ENCODE measurements at places on chromosomes 12 and 14. TPM values are rescaled to one million over a fixed set of nuclear protein-coding genes. Genes with fewer than 3 reads are reported as not detected.

DNA sequence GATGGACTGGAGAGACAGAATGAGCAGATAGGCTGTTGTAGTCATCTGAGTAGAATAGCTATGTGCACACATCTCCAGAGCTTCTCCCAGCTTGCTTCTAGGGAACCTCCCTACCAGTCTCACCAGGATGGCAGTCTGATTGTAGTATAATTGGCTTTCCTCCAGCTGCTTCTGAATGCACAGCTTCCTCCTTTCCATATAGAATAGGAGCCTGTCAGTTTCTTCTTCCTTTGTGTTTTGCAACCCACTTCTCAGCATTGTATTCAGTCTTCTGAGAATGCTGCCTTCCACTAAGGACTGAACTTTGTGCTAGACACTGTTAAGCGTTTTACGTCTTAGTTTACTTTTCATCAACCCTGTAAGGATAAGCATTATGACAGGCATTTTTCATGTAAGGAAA lies 2.2 kb upstream of the CSAD start:
- H3K4me1 ChIP-seq, result peaks cover 30% of the 10 kb centered on the region
- no peak overlapping the region for H3K27ac ChIP-seq
- H3K36me3 ChIP-seq, result peaks cover 41% of the 10 kb centered on the region
- no peak overlapping the region for H3K4me3 ChIP-seq
- DNase-seq, result no peak

DNA sequence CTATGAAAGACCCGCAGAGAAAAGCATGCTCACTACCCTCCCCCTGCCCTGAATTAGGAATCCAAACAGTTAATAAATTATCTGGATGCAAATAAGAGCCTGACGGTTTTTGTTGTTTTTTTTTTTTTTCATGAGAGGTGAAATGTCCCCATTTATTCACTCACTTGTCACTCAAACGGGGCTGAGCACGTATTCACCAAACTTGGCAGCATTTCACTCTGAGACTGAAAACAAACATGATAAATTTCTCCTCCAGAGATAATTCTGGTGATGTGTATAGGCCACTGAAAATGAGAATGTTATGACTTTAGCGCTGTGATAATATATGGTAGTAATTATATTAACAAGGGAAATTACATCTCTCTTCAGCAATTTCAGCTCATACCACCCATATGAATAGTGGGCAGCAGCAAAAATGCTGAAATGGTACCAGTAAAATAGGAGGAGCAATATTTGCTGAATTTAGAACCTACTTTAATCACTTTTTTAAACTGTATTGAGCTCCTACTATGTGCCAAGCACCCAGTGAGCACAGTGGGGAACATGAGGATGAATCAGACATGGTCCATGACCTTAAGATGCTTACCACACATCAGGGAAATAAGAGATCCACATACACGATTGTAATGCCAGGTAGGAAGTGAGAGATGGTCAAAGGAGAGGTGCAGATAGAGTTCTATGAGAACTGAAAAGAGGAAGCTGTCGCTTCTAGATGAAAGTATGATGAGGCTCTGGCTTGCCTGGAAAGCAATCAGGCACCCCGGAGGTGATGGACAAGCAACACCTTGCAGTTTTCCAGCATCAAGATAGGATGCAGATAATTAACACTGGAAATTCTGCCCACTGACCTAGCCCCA lies 286.5 kb upstream of the TMPO start:
- no peaks in the 10 kb centered on the region for H3K27me3 ChIP-seq
- no peak overlapping the region for H3K27ac ChIP-seq
- no peaks in the 10 kb centered on the region for H3K36me3 ChIP-seq
- no peaks in the 10 kb centered on the region for H3K4me1 ChIP-seq

- no peaks in the 10 kb centered on the region for H3K27me3 ChIP-seq
- DNase-seq, result peak; percentile 55
- H3K4me1 ChIP-seq, result peaks cover 49% of the 10 kb centered on the region
- peaks cover under 1% of the 10 kb centered on the region for H3K36me3 ChIP-seq
- no peak overlapping the region for H3K4me3 ChIP-seq
Measured at GRCh38 chr12:49667325-49668090, 39.7 kb downstream of the FMNL3 start.

- H3K27ac ChIP-seq, result no peak overlapping the region
- H3K27me3 ChIP-seq, result no peaks in the 10 kb centered on the region
- no peaks in the 10 kb centered on the region for H3K4me1 ChIP-seq
- H3K36me3 ChIP-seq, result no peaks in the 10 kb centered on the region
- no peak overlapping the region for H3K4me3 ChIP-seq
Measured at GRCh38 chr12:90245391-90245790, 536.8 kb upstream of the ATP2B1 start.

- no peaks in the 10 kb centered on the region for H3K36me3 ChIP-seq
- no peak for DNase-seq
- no peak overlapping the region for H3K27ac ChIP-seq
- no peak overlapping the region for H3K4me3 ChIP-seq
- H3K4me1 ChIP-seq, result no peaks in the 10 kb centered on the region
Measured at GRCh38 chr12:114895827-114896226, 211.9 kb upstream of the TBX3 start.

DNA sequence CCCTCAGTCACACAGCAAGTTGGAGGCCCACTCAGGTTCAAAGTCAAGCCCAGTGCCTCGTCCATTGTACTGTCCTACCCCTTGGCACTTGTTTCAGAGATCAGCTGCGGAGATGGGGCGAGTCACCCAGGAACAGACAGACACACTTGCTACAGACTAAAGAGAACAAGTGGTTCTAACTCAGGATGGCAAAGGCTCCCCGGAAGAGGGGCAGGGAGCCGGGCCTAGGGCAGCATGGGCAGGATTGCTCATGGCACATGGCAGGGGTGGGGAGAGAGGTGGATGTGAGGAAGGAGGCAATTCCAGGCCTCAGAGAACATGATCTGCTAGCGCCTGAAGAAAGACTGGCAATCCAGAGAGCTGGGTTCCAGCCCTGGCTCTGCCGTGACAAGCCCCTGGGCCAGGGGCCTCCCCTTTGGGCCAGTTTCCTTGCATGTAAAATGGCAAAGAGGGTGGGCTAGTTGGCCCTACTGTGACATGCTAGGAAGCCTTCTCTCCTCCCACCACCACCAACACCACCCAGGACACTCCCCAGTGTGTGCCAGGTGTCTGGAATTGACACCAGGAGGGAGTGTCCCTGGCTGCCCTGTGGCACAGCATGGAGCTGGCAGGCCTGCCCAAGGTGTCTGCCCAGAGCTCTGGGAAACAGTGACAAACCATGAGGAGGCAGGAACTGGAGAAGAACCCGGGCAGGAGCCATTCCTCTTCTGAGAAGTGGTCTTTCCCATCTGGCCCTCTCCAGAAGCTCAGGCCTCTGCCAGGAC lies 24.0 kb upstream of the IRF2BPL start:
- peaks cover 7% of the 10 kb centered on the region for H3K4me1 ChIP-seq
- H3K36me3 ChIP-seq, result no peaks in the 10 kb centered on the region
- no peak for DNase-seq
- no peak overlapping the region for H3K4me3 ChIP-seq
- H3K27ac ChIP-seq, result no peak overlapping the region
- no peaks in the 10 kb centered on the region for H3K27me3 ChIP-seq

Gene WDR89
- total RNA-seq, result 13.2 TPM

- no peak overlapping the region for H3K27ac ChIP-seq
- no peaks in the 10 kb centered on the region for H3K4me1 ChIP-seq
- no peaks in the 10 kb centered on the region for H3K36me3 ChIP-seq
Measured at GRCh38 chr14:53990978-53991377, 34.4 kb upstream of the BMP4 start.

- no peak overlapping the region for H3K4me3 ChIP-seq
- no peak overlapping the region for H3K27ac ChIP-seq
- peak; percentile 22 for DNase-seq
- H3K27me3 ChIP-seq, result no peaks in the 10 kb centered on the region
- H3K4me1 ChIP-seq, result no peaks in the 10 kb centered on the region
- H3K36me3 ChIP-seq, result no peaks in the 10 kb centered on the region
Measured at GRCh38 chr14:58777541-58777979, 139.8 kb downstream of the DACT1 start.

- H3K27ac ChIP-seq, result no peak overlapping the region
- H3K4me3 ChIP-seq, result no peak overlapping the region
- peaks cover 20% of the 10 kb centered on the region for H3K4me1 ChIP-seq
- H3K36me3 ChIP-seq, result no peaks in the 10 kb centered on the region
- no peak for DNase-seq
- H3K27me3 ChIP-seq, result no peaks in the 10 kb centered on the region
Measured at GRCh38 chr12:12997734-12998133, 2.3 kb downstream of the HEBP1 start.

Gene PALS1
- total RNA-seq, result 33.8 TPM

DNA sequence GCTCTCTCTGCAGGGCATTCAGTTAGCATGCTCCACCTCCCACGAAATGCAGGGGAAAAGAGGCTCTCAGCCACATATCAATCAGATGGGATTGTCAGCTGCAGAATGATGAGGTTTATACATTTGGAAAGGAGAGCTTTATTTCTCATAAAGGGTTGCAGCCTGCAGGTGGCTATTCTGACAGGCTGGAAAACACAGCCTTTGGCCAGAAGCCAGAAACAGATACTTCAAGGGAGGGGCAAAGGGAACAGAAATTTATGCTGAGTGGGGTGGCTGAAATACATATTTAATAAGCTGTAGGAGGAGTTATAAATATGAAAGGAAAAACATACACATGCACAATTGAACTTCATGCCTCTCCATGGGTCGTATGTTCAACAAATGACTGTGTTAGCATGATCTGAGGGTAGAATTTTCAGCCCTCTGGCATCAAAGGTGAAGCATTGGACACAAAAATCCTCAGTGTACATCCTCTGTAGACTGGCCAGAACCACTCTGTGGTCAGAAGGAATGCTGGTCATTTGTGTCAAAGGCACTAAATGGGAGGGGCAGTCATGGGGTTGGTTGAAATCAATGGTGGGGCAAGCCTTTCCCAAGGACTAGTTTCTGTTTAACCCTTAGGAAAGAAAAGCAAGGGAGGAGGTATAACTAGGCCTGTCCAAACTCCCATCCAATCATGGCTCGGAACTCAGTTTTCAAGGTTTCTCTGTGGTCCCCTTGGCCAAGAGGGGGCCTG lies 62.4 kb downstream of the TMX1 start:
- peak; percentile 36 for DNase-seq
- peaks cover 20% of the 10 kb centered on the region for H3K4me1 ChIP-seq
- H3K27me3 ChIP-seq, result no peaks in the 10 kb centered on the region
- no peak overlapping the region for H3K4me3 ChIP-seq

- peak overlapping the region; percentile 6 for H3K27ac ChIP-seq
- DNase-seq, result peak; percentile 89
- H3K4me1 ChIP-seq, result peaks cover 5% of the 10 kb centered on the region
- peaks cover 3% of the 10 kb centered on the region for H3K36me3 ChIP-seq
- no peaks in the 10 kb centered on the region for H3K27me3 ChIP-seq
Measured at GRCh38 chr14:60102389-60102788, 10.7 kb downstream of the PCNX4 start.

GRCh38 chr12:34215893-34216285 lies 193.6 kb downstream of the ALG10 start:
- no peak overlapping the region for H3K27ac ChIP-seq
- no peaks in the 10 kb centered on the region for H3K4me1 ChIP-seq
- no peaks in the 10 kb centered on the region for H3K36me3 ChIP-seq
- no peak overlapping the region for H3K4me3 ChIP-seq
- DNase-seq, result no peak

Gene DNAJC22
- total RNA-seq, result 0.34 TPM
